ENCODE measurements at places on chromosomes 16 and 17. TPM values are rescaled to one million over a fixed set of nuclear protein-coding genes. Genes with fewer than 3 reads are reported as not detected.

DNA sequence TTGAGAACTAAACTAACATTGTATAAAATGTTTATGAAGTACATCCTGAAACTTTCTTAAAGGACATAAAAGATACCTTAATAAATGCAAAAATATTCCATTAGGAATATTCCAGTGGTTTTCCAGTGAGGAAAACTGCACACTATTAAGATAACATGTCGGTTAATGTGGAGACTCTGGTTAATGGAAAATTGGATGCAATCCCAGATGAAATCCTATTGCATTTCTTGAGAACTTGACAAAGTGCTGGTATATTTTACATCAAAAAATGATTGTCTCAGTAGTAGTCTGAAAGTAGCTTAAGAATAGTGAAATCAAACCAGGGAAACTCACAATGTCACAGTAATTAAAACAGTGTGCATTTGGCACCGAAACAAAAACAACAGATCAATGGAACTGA is 202.5 kb upstream of the MON1B start:
- DNase-seq, result no peak

GRCh38 chr16:31464348-31464769 is 5.1 kb downstream of the ARMC5 start:
- peak; percentile 45 for DNase-seq

- no peak for DNase-seq
Observed at GRCh38 chr16:67277294-67277998, 1.9 kb upstream of the PLEKHG4 start.

GRCh38 chr16:48053418-48053745 is 102.4 kb downstream of the ABCC12 start:
- peak; percentile 52 for DNase-seq

DNA sequence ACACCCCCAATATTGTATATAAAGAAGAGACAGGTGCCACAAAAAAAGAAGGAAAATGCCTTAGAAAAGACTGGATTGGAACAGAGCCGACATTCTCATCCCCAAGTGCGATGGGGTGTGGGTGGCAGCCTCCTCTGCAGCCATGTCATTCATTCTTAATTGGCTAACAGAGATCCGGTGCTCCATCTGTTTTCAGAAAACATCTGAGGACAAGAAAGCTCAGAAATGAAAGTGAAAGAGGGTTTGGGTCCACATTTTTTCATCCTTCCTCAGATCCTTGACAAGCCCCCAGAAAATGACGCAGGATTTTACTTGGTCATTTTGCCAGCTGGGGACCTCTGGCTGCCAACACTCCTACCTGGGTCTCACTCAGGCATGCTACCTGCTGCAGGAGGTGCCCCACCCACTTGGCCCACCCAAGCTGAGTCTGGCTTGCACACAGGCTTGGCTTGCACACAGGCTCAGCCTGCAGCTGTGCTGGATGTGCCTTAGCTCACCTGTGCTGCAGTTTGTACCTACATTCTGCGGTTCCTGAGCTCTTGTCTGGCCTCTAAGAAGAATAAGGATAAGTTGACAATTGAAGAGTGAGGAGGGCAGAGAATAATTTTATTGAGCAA is 21.9 kb downstream of the KIF2B start:
- no peak for DNase-seq

GRCh38 chr16:64242492-64242891 is 879.4 kb downstream of the CDH11 start:
- DNase-seq, result no peak

DNA sequence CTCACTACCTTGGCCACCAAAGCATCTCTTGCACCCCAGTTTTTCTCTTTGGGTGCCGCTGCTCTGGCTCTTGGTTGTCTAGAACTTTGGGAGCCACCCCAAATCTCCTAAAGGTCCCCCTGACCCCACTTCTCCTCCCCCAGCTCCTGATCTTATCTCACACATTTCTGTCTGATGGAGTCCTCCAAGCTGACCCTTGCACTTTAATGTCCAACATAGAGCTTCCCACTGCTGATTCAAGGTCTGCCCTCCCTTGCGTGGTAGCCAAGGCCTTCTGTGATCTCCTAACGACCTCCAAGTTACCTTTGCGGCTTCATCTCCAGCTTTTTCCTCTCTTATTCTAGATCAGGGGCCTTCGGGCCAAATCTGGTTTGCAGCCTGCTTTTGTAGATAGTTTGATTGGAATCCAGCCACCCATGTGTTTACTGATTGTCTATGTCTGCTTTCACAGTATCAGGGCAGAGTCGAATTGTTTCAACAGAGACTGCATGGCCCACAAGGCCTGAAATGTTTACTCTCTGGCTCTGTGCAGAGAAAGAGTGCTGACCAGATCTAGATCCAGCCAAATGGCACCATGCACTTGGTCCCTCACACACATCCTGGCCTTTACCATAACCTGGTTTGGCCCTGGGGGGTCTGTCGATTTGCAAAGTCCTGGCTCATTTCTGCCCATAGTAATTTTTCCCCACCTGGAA is 168.6 kb downstream of the HAPSTR1 start:
- DNase-seq, result no peak

DNA sequence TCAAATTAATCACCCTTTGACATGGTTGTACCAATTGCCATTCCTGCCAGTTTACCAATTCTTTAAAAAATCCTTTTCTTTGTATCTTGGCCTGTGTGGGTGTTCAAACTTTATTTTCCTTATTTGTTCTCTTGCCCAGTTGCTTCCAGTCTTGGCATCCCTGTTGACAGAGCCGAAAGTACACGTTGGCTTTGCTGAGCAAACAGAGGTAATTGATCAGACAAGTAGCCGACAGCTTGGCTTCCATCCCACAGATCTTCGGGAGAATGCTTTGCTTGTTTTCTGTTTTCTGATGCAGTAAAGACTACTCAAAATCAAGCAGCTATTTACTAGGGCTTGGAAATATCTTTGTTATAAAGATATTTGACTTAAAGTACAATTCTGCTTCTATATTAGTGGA is 506.8 kb upstream of the SALL1 start:
- DNase-seq, result no peak

GRCh38 chr16:68082629-68083238 is 2.4 kb upstream of the NFATC3 start:
- DNase-seq, result no peak

- no peak for DNase-seq
Observed at GRCh38 chr16:73383195-73383987, 335.5 kb upstream of the ZFHX3 start.

DNA sequence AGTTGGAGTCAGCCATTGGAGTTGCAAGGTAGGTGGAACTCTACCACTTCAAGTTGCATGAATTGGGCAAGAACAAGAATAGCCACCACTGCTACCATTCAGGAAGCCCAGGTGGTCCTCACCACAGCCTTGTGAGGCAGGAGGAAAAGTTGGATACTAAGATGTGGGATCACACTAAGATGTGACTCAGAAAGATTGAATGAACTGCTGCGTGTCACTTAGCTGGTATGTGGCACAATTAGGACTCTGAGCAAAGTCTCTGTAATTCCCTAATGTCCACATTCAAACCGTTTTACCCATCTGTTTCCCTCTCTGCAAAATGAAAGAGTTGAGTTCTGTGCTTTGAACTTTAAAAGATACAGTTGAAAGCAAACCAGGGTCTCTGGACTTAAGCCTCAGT is 44.7 kb upstream of the HS3ST3A1 start:
- DNase-seq, result no peak

- no peak for DNase-seq
Observed at GRCh38 chr17:10265100-10265810, 66.8 kb upstream of the GAS7 start.

DNA sequence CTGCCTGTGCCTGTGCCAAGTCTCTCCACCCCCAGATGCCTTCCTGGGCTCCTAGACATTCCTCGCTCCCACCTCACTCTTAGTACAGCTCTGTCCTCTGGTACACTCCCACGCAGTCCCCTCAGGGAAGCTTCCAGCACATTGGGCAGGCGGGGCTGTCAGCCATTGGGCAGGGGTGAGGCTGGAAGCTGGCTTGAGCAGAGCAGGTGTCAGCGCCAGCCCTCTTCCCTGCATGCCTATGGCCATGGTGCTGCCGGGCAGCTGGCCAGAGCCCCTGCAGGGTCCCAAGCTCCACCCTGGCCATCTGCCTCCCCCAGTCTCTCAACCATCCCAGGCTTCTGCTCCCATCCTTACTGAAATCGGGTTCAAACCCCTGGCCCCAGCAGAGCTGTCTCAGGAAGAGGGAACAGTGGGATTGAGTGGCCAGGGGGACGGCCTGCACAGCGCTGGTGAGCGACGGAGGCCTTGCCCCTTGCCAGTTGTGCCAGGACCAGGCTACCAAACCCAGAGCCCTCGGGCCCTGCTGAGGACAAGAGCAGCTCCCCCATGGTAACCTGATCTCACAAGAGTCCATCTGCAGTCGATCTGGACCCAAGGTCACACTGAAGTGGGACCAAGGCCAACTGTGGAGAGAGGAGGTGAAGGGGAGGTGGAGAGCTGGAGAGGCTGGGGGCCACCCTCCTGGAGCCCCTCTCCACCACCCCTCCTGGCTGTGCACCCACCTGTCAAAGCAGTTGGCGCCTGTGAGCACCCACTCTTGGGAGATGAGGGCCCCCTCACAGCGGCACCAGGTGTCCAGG is 2.4 kb upstream of the B9D1 start:
- DNase-seq, result no peak

GRCh38 chr16:67429799-67430503 is 970 bp upstream of the HSD11B2 start:
- no peak for DNase-seq

GRCh38 chr17:51425773-51426172 is 165.4 kb downstream of the UTP18 start:
- no peak for DNase-seq

DNA sequence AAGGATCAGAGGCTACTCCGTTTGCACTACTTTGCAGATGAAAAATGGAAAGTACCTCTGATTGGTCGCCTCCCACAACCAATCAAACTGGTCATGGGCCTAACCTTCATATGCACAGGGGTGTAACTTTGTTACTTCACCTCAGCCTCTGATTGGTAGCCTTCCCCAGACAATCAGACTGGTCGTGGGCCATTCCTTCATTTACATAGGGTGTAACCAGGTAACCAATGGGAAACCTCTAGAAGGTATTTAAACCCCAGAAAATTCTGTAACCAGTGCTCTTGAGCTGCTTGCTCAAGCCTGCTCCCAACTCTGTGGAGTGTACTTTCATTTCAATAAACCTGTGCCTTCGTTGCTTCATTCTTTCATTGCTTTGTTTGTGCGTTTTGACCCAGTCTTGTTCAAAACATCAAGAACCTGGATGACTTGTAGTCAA is 39.2 kb upstream of the USP22 start:
- DNase-seq, result no peak

- no peak for DNase-seq
Observed at GRCh38 chr17:62859146-62859545, 51.0 kb upstream of the MARCHF10 start.

Gene TRPV2
- 120 TPM for total RNA-seq

Gene NPB
- 0.71 TPM for total RNA-seq

Gene HOXB7
- total RNA-seq, result 2.4 TPM

Gene ZPBP2
- not detected for total RNA-seq

Gene NEUROD2
- total RNA-seq, result not detected

Gene UTS2R
- total RNA-seq, result not detected

Gene FKBP10
- 27.4 TPM for total RNA-seq

Gene MPO
- 1.1 TPM for total RNA-seq

Gene CAVIN1
- total RNA-seq, result 269 TPM

Measured in lower lobe of right lung (tissue), 2 donors.